ENCODE measurements at places on chromosomes 2 and 18.

DNA sequence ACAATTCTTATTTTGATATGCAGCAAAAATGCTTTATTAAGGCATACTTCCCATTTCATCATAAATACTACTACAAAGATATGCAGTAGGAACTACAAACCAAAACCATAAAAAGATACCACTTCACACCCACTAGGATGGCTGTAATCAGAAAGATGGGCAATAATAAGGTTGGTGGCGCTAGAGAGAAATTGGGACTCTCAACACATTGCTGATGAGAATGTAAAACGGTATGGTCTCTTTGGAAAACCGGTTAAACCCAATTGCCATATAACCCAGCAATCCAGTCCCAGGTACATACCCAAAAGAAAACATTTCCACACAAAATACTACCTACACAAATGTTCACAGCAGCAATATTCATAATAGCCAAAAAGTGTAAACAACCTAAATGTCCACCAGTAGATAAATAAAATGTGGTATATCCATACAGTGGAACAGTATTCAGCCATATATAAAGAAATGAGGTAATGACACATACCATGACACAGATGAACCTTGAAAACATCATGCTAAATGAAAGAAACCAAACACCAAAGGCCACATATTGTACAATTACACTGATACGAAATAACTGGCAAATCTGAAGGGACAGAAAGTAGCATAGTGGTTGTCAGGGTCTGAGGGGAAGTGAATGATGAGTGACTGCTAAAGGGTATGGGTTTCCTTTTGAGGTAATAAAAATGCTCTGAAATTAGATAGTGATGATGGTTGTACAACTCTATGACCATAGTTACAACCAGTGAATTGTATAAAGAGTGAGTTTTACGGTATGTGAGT is 12.7 kb downstream of the SP3 start:
- no peak for DNase-seq

DNA sequence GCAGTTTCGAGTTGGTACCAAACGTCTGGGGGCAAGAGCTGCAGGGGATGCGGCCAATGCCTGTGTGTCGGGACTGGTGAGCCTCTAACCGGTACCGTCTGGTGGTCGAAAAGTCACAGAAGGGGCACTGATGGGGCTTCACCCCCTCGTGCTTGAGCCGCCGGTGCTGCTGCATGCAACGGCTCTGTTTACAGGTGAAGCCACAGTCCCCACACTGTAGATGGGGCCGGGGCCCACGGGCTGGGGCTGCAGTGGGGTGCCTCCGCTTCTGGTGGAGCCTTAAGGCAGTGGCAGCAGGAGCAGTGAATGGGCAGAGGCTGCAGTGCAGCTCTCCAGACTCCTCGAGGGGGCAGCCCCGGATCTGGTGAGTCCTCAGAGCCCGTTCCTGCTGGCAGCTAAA is 16.6 kb downstream of the ZNF142 start:
- DNase-seq, result no peak

- no peak for DNase-seq
Observed at GRCh38 chr2:188416367-188416766, 124.7 kb downstream of the GULP1 start.

DNA sequence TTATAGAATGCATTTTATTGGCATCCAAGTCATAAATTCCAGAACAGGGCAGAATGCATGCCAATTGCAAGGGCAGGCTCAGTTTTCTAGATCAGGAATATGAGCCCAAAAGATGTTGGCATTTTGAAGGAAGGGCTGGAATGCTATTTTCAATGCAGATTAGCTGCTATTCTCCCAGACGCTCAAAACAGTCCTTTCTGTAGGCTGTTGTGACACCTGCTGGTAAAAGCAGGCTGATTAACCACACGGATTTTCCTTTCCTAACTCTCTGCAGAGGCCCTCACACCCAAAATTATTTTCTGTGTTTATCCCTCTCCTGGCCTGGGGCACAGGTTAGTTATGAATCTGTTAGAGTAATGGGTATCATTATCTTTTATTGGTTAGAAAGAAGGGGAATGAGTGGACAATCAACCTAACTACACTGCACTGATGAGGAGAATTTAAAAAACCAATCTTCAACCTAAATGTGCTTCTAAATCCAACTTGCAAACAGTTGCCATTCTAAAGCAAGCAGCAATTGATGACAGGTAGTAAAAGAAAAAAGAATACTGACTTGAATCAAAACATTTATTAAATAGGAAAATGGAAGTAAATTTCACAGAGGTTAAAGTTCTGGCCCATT is 94.0 kb downstream of the PLA2R1 start:
- peak; percentile 44 for DNase-seq

GRCh38 chr2:101820519-101820918 is 123.0 kb downstream of the MAP4K4 start:
- DNase-seq, result no peak

DNA sequence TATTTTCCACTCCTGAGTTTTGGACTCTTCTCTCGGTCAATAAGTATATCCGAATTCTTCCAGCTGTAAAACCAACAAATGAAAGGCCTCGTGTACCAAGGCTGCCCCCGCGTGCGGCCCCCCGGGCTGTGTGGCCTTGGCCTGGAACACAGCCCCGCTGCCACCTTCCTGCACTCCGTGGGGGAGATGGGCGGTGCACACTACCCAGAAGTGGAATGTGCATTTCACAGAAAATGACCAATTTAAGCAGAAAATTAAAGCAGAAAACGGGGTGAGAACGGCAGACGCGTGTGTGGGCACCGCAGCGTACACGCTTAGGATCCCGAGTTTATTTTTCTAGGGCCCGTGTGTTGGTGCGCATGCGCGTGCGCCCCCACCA is 34.4 kb upstream of the ZNF516 start:
- DNase-seq, result no peak

- no peak for DNase-seq
Observed at GRCh38 chr2:216624251-216624650, 9.0 kb upstream of the IGFBP2 start.

- DNase-seq, result no peak
Observed at GRCh38 chr2:214737188-214737587, 72.3 kb downstream of the BARD1 start.

DNA sequence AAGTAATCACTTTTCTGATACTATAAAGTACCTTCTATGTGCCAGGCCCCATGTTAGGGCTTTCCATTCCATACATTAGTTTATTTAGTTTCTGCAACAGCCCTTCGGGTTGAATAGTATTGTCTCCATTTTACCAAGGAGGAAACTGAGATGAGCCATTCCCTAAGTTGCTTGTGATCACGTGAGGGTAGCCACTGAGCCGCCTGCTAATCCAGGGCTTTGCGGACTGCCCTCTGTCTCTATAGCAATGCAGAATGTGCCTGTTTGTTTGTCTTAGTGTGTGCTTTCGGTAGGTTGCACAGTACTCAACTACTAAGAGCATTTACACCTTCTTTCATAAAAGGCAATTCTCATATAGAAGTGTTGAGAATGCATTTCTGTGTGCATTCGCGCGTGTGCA is 5.0 kb downstream of the EMILIN2 start:
- DNase-seq, result no peak

DNA sequence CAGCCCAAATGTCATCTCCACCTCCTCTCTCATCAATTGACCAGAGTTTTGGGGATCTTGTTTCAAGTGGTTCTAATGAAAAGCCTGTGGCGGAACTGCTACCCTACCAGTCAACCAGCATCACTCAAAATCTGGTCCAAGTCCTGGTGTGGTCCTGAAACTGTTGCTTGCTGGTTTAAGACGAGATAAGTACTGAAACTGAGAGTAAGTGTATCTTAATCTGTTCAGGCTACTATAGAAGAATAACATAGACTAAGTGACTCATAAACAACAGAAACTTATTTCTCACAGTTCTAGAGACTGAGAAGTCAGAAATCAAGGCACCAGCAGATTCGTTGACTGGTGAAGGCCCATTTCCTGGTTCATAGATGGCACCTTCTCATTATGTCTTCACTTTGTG is 879 bp upstream of the GALNT5 start:
- DNase-seq, result no peak

DNA sequence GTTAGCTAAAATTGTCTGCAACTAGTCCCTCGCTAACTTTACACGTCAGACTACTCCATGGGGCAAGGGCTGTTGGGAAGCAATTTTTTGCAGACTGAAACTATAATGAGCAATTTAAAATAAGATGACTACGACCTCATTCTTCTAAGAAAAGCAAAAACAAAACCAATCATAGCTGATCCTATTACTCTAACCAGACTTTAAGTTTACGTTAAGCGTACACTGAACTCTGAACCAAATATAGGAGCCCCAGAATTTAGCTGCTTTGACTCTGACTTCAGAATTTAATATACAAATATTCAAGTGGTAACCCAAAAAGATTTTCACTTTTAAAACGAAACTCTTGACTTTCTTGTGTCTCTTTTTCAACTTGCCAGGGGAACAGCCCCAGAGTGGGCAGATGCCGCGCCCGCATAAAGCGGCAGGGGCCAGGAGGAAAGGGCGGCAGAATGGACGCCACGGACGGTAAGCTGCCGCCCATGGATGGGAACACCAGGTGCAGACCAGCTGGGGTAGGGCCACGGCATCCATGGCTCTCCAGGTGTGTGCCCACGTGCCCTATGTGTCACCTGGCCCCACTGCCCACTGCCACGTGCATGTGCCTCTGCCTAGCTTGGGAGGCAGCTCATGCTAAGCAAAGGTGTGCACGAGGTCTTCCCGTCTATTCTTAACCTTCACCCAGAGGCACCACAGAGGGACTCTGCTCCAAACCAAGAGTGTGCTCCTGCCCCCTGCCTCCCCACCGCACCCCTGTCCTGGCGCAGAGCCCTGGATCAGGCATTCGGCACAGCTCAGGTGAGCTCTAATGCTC is 217.6 kb downstream of the HDAC4 start:
- no peak for DNase-seq

- no peak for DNase-seq
Observed at GRCh38 chr2:112841295-112842044, 4.9 kb upstream of the IL1B start.

DNA sequence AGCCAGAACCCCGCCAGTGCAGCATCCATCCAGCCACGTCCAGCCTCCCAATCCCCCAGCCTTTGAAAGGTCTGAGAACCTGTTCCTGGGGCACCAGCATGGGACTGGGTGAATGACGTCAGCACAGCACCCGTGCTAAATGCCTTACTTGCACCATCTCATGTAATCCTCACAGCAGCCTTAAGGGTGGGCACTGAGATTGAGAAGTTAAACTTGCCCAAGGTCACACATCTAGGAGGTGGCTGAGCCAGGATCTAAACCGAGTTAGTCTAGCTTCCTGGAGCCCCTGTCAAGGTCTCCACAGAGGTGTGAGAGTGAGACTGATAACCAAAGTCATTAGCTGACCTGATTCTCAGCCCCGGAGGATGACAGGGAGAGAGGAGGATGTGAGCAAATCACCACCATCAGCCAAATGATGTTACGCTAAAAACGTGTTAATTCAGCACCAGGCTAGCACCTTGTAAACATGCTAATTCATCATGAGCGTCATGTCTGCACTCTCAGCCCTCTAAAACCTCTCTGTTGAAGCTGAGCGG is 4.6 kb downstream of the CD8A start:
- no peak for DNase-seq

- DNase-seq, result no peak
Observed at GRCh38 chr2:51153236-51153635, 121.3 kb upstream of the NRXN1 start.

DNA sequence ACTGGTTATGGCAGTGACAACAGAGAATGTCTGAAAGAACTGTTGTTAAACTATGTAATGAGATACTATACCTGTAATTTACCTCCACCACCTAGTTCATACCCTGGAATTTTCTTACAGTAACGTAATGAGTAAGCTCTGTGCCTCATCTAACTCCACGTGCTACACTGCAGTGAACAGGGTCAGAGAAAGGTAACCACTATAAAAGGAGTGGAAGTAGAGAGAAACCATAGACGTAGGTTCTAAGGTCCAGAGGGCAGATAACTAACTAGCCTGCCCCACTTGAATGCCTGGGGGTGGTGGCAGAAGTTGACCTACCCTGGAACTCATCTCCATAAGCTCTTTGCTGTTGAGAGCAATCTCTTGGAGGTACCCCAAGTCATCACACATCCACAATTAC is 32.0 kb upstream of the B4GALT6 start:
- no peak for DNase-seq

GRCh38 chr2:42809819-42810120 is 17.4 kb upstream of the HAAO start:
- DNase-seq, result no peak

GRCh38 chr2:75284345-75284744 is 85.0 kb upstream of the TACR1 start:
- no peak for DNase-seq

DNA sequence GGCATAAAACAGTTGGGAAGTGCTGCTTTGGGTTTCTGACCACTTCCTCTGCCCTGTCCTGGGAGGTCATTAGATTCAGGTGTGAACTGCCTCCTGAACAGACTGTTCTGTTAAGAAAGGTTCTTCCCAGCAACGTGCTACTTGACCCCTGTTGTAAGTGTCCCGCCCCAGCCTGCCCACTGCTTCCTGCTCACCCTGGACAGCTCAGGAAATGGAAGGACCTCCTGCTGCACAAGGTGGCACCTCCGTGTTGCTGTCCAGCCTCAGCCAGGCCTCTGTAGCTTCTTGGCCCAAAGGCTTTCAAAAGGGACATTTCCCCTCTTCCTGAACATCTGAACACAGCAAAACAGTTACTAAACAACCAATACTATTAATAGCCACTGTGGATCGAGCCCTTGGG is 5.3 kb downstream of the TOGARAM2 start:
- no peak for DNase-seq

GRCh38 chr2:37892436-37893114 is 32.5 kb upstream of the RMDN2 start:
- no peak for DNase-seq

DNA sequence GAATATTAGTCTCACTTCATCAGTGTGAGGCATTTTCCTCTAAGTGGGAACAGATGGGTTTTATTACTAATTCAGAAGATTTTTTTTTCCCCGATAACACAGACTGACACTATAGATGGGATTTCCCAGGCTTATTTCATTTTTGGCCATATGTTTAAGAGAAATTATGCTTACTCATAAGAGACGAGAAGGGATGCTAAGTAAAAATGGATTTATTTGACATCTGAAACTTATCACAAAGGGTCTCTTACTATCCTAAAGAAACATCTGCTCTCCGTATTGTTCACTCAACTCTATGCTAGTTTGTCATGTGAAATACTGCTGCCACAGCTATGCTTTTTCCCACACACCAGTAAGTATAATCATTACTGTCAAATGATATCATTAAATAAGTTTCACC is 1476.3 kb downstream of the LRP1B start:
- DNase-seq, result no peak

GRCh38 chr2:103875531-103875930 is 978.4 kb upstream of the POU3F3 start:
- DNase-seq, result no peak
